ENCODE measurements at places on chromosomes 1 and 21.

DNA sequence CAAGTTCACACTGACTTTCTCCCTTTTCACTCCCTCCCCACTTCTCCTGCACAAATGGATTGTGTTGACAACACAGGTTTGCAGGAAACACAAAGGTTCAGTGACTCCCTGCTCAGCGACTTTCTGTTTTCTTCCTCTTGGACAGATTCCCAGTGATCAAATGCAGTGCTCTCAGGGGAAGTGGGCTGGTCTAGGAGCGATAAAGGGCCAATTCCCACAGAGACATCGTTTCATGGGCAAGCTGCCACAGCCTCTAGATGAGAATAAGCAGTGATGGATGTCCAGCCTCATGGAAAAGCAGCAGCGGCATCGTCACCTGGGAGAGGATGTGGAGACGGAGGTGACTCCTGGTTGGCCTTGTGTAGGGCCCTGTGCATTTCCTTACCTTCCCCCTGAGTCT is 30.6 kb downstream of the FYB2 start:
- DNase-seq = peak; percentile 61

GRCh38 chr1:231392389-231393131 is 29.5 kb downstream of the EGLN1 start:
- no peak for DNase-seq

DNA sequence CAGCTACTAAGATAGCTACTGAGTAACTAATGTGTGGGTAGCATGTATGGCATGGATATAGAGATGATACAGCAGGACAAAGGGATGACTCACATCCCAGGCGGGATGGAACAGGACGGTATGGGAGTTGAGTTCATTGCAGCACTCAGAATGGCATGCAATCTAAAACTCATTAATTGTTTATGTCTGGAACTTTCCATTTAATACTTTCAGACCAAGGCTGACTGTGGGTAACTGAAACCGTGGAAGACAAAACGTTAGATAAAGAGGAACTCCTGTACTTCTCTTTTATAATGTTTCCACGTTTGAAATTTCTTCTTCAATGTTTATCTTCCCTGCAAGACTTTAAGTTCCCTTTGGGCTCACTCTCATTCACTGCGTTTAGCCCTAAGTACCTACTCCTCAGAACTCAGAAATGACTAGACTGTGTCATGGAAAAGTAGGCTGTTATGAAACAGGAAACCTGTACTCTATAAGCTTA is 151.9 kb downstream of the MAGI3 start:
- DNase-seq = no peak

GRCh38 chr1:103948526-103948925 is 198.8 kb downstream of the AMY1C start:
- no peak for DNase-seq

DNA sequence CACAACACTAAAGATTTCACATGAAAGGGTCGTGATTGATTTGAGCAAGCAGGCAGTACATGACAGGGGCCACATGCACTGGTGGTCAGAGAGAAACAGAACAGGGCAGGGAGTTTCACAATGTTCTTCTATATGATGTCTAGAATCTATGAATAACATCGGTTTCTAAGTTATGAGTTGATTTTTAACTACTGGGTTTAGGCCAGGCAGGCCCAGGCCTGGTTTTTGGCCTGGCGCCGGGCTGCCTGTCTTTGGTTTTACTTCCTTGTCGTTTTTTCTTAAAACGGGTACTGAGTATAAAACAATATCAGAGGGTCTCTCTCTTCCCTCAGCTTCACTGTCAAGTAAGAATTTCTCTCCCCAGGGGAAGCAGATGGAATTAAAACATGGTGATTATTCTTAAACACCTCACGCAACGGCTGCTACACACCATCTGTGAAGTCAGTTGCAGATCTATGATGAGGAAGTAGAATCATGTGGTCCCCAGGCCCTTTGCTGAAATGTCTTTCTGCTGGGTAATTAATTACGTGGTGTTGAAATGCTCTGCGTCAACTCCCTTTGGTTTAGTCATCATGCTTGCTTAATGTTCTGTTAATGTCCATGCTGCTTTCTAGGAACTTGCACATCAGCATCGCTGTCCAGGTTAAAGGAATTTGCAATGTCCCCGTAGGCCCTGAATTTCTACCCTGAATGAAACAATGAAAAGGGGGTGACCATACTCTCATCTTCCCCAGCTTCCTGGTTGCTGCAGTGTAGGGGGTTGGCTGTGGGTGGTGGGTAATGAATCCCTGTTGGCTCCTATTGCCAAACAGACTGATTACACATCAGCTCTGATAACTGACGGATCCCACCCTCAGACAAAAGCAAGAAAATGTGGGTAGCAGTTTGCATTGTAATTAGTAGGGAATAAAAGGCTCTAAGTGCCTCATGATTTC is 70.3 kb downstream of the SERINC2 start:
- no peak for DNase-seq

GRCh38 chr1:43034778-43035177 is 76.1 kb upstream of the SLC2A1 start:
- DNase-seq = no peak

DNA sequence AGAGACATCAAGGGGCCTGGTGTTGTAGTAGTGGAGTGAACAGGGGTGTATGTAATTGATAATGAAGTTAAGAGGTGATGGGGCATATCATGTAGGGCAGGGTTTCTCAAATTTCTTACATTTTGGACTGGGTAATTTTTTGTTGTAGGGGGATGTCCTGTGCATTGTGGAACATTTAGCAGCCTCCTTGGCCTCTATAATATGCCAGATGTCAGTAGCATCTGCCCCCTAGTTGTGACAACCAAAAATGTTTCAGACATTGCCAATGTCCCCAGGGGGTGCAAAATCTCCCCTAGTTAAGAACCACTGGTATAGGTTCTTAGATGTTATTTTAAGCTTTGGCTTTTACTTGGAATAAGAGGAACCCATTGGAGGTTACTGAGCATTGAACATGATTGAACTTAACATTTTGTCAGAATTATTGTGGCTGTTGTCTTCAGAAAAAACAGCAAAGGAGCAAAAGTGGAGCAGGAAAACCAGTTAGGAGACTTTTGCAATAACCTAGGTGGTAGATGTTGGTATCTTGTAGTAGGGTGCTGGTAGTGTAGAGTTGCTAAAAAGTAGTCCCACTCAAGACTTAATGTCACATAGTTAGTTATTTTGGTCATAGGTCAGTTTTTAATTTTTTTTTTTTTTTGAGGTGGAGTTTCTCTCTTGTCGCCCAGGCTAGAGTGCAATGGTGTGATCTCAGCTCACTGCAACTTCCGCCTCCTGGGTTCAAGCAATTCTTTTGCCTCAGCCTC is 6.2 kb downstream of the ZNF326 start:
- no peak for DNase-seq

DNA sequence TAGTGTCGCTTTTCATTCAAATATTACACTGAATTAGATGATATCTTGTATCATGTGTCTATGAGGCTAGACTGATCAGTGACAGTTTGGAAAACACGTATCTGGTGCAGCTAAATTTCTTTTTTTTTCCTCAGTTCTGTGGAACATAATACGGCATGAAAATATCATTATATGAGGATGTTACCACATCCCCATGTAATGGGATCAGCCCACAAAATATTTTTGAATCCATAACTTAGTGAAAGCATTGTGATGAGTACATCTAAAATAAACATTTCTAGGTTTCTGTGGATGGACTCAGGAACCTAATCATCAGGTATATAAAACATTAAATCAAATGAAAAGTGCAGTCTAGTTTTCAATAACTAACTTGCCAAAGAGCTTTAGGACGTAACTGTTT is 356.3 kb downstream of the USP25 start:
- no peak for DNase-seq

DNA sequence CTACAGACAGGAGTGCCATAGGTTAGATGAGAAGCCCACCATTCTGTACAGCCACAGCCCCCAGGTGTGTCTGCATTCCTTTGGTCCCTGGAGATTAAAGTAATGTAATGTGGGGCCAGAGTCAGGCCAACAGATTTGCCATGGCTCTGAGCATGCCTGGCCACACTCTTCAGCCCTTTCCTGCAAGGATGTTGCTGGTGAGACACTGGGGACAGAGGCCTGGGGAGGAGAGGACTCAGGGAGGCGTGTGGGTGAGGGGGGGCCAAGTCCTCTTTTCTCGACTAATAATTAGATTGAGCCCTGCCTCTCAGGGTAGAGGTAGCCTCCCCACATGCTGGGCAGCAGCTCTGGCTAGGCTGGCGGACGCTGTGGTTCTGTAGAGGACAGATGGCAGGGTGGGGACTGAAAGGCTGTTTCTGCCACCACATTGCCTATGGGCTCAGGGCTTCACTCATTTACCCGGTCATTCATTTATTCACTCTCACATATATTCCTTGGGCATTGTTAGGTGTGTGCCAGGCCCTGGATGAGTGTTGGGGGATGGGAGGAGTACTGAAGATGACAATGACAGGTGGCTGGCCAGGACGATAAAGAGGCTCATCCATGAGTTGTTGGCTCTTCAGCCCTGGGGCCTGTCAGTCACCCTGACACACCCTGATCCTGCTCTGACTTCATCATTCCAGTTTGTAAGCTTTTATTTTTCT is 7.1 kb upstream of the PRCC start:
- no peak for DNase-seq

DNA sequence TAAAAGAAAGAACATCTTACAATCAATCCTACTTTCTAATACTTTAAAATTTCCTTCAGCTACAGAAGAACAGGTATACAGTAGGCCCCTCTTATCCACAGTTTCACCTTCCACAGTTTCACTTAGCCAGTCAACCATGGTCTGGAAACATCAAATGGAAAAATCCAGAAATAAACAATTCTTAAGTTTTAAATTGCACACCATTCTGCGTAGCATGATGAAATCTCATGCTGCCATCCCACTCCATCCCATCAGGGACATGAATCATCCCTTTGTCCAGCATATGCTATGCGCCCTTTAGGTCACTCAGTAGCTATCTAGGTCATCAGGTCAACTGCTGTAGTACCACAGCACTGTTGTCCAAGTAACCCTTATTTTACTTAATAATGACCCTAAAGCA is 67.7 kb downstream of the HSF2BP start:
- no peak for DNase-seq

DNA sequence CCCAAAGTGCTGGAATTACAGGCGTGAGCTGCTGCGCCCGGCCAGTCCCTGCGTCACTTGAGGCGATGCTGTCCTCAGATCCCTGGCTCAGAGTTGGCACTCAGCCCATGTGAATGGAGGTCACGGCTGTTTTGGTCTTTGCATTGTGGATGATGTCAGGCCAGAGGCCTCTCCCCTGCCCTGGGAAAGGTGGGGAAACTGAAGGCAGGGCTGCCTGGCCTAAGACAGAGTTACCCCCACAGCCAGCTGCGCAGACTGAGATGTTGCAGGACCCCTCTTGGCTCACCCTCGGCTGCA is 821 bp downstream of the MASP2 start:
- peak; percentile 47 for DNase-seq

- DNase-seq = no peak
These were observed 91.6 kb upstream of the RUNX3 start for GRCh38 chr1:25021591-25022215.

GRCh38 chr1:64655861-64656260 is 89.0 kb upstream of the RAVER2 start:
- DNase-seq = no peak

DNA sequence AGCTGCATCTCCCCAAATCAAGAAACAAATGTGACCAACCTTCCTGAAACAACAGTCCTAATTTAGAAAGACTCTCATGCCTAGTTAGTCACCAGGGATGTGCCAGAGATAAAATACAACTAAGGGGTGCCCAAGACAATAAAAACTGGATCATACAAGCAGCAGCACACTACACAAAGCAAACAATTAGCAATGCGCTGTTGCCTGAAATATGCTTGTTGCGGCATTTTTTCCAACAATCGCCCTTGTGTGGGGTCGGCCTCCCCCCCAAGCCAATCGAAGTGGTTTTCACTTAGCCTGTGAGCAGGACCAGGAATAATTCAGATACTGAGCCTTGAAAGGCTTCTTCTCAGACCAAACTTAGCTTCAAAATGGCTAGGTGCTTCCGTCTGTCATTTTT is 1.4 kb upstream of the STMN1 start:
- no peak for DNase-seq

GRCh38 chr1:214475746-214476145 is 75.7 kb downstream of the PTPN14 start:
- DNase-seq = no peak

DNA sequence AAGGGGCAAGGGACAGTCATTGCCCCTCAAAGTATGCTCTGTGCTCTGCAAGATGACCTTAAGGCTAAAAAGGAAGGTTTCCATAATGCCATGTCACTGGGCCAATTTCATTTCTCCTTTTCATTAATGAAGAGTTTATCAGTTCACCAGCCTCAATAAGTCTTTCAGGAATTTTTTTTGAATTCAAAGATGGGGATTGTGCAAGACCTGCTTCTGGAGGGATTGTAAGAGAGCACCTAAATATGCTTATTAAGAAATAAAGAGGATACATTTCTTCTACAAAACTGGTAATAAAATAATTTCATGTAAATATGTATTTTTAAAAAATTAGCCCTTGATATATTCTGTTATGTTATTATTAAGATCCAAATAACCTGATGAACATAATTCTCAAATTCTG is 86.8 kb upstream of the RGS4 start:
- no peak for DNase-seq

GRCh38 chr1:200908191-200908868 is 13.6 kb downstream of the INAVA start:
- DNase-seq = no peak

- DNase-seq = no peak
These were observed 3.2 kb upstream of the TMEM63A start for GRCh38 chr1:225885336-225885735.

DNA sequence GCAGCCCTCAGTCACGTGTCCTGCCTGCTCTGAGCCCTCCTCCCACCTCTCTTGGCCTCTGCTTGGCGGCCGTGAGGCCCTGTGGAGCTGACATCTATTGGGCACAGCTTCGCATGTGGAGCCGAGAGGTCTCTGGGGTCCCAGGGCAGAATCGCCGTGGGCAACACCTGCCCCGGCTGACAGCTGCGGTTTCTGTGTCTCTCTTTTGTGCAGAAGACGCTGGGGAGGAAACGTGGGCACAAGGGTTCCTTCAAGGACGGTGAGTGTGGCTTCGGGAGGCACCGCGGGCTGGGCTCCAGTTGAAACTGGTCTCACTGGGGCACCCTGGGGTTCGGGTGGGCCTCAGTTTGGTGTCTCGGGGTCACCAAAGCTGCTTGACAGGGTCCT is 11.5 kb downstream of the ARHGEF16 start:
- DNase-seq = peak; percentile 59

DNA sequence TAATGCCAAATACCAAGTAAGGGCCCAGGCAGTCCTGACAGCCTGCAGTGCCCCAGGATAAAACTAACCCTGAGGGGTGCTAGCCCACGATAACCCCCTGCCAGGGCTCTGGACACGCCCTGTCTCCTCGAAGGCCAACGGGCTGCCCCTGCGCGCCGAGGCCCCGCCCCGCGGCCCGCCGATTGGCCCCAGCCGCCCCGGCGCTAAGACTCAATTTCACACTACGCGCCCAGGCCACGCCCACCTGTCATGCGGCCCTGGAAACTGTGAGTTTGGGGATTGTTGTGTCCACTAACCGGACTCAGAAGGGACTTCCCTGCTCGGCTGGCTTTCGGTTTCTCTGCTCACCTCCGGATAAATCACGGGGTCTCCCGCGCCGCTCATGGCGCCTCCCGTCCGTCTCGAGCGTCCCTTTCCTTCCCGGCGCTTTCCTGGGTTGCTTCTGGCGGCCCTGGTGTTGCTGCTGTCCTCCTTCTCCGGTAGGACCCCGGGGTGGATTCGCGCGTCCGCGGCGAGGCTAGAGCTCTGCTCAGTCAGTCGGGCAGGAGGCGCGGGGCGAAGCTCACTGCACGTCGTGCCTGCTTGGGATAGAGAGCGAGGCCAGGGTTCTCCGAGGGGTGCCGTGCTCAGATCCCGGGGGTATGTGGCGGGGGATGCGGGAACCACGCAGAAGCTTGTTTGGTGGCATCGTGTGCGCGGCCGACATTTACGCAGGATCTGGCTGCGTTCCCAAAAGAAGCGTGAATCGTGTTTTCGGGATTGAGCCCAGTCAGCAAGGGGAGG is at the start of gene CR1L:
Gene CR1L (plus strand): TSS at position 282 of the 783 bp plus-strand sequence. CDS start 101 bp downstream, at position 383.
- peak; percentile 91 for DNase-seq

Data from upper lobe of right lung (tissue), 1 donor.